NB4 (cell line): ENCODE measurements at places on chromosomes 5 and 9.

DNA sequence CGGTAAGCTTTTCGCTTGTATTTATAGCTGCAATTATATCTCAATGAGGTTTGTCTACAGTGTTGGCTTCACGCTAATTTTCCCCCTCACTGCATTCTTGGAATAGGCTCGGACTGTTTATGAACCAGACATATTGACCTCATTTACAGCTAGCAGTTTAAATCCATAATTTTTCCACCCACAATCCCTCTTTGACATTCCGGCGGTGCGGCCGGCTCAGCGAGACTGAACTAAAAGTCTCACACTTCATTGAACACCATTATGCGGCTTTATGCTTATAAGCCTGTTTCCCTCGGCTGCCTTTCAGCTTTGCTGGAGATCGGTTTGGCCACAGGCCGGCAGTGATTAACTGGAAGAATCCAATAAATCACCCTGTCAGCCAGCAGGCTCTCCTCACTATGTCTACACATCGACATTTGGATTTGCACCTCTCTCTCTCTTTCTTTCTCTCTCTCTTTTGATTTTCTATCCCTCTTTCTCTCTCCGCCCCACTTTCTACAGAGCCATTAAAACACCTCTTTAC lies 315.0 kb upstream of the TLE4 start:
- DNase-seq = no peak

- DNase-seq = peak; percentile 13
Observed at GRCh38 chr5:96651948-96652753, 10.0 kb upstream of the CAST start.

DNA sequence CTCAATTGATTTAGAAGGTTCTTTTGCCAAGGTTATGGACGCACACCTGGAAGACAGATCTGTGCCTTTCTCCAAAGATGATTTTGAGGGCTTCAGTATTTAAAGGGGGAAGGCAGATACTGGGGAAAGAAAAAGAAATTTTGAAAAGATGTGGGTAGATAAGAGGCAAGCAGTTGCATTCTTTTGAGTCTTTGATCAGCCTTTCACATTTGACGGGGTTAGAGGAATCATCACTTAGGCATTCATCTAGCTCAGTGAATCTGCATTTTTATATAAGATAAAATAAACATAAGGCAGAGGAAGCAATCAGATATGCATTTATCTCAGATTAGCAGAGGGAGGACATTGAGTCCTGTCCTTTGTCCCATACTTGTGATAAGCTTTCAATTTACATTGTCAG lies 243.4 kb upstream of the RAI14 start:
- no peak for DNase-seq

DNA sequence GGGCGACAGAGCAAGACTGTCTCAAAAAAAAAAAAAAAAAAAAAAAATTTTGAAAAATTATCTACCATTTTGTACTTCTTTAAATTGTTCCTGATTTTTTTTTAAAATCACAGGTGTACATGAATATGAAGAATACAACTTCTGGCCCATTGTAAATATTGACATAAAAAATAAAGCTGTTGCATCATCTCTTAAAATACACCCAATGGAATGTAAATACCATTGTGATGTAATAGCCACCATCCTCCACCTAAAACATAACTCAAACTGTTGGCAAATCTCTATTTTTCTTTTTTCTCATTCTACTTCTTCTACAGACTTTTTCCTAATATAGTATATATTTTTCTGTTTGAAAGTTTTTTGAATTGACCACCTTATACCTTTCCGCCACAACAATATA lies 61.0 kb upstream of the TEX48 start:
- no peak for DNase-seq

DNA sequence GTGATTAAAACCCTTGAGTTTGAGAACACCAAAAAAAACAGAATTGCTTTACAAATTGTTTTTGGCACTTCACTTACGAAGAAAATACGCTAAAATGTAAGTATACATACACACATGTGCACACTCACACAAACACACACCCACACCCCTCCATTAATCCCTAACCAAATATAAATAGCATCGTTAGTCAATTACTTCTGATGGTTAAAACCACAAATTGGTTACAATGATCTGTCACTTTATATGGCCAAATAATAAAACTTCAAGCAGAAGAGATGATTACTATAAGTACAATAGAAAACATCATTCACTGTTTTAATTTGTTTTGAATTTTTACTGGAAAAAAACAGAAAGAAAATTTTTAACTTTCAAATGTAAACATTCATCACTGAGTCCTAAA lies 103.5 kb downstream of the NFIB start:
- no peak for DNase-seq

GRCh38 chr5:91225848-91226686 lies 157.1 kb downstream of the ARRDC3 start:
- no peak for DNase-seq

GRCh38 chr5:22560147-22560546 lies 293.0 kb downstream of the CDH12 start:
- DNase-seq = no peak

GRCh38 chr9:21311889-21312288 lies 6.8 kb upstream of the IFNA5 start:
- no peak for DNase-seq

DNA sequence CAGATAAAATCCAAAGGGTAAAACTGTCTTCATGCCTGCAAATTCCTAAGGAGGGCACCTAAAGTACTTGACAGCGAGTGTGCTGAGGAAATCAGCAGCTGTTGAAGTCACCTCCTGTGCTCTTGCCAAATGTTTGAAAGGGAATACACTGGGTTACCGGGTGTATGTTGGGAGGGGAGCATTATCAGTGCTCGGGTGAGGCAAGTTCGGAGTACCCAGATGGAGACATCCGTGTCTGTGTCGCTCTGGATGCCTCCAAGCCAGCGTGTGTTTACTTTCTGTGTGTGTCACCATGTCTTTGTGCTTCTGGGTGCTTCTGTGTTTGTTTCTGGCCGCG lies 727 bp upstream of the ADRB2 start:
- no peak for DNase-seq

GRCh38 chr9:17800418-17800817 lies 221.6 kb downstream of the SH3GL2 start:
- DNase-seq = no peak

- DNase-seq = no peak
Observed at GRCh38 chr5:104606258-104606829, 1043.8 kb upstream of the NUDT12 start.

GRCh38 chr5:23411994-23412393 lies 95.4 kb upstream of the PRDM9 start:
- no peak for DNase-seq

GRCh38 chr5:157578079-157578780 lies 2.7 kb upstream of the ADAM19 start:
- no peak for DNase-seq

DNA sequence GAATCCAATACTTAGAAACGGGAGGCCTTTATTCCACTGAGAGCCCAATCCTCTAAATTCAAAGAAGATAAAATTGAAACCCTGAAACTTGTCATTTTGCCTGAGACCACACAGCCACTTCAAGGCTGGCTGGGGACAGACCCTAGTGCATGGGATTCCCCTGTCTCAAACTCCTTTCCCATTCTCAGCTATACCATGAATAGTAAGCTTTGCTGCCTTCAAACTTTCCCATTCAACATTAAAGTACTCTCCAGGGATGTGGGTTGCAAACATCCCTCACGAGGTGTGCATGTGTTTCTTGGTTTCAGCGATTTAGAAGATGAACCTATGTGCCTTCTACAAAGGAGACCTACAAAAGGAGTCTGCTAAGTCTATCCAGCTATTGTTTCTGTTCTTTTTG lies 64.6 kb downstream of the GABRB2 start:
- no peak for DNase-seq

- peak; percentile 15 for DNase-seq
Observed at GRCh38 chr5:40619421-40619820, 60.3 kb upstream of the PTGER4 start.

- DNase-seq = no peak
Observed at GRCh38 chr9:110995420-110996340, 42.6 kb downstream of the LPAR1 start.

DNA sequence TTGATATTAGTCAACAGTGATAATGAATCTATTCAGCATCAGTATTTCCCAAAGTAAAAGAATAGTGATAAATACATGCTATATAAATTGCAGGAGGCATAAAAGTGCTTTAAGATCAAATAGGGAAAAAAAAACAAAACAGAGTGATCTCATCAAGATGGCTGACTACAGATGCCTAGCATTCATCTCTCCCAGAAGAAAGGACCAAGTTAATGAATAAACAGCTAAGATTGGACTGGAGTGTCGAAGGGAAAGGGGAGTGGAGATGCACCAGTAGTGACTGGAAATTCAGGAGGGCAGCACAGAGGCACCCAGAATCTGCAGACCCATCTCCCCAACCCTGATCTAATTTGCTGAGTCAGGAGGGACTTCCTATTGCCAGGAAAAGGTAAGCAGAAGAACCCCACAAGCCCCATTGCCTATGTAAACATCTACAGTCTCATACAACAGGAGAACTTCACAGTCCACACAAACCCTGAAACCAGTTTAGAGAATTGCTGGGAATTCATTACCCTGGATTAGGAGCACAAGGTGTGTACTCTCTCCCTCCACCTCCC lies 699.4 kb downstream of the PTPRD start:
- DNase-seq = no peak

GRCh38 chr9:36292641-36293040 lies 34.4 kb upstream of the GNE start:
- DNase-seq = no peak

GRCh38 chr9:113673726-113674125 lies 202.4 kb upstream of the ZNF618 start:
- peak; percentile 26 for DNase-seq

GRCh38 chr9:81239388-81239787 lies 450.0 kb downstream of the TLE1 start:
- DNase-seq = no peak

DNA sequence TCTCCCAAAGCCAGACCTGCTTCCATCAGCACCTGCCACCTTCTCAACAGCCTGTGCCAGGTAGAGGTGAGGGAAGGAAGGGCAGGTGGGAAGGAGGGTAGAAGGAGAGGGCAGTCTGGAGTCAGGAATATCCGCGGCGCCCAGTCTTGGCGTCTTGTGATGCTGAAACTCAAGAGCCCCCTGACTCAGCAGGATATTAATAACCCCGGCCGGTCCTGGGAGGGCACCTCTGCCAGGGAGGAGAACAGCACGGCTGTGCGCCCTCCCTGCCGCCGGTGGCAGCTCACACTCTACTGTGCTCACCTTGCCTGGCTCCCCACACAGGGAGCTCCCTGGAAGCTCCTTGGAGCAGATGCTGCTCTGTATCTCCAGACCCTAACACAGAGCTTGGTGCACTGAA lies 11.6 kb upstream of the NTNG2 start:
- DNase-seq = no peak

DNA sequence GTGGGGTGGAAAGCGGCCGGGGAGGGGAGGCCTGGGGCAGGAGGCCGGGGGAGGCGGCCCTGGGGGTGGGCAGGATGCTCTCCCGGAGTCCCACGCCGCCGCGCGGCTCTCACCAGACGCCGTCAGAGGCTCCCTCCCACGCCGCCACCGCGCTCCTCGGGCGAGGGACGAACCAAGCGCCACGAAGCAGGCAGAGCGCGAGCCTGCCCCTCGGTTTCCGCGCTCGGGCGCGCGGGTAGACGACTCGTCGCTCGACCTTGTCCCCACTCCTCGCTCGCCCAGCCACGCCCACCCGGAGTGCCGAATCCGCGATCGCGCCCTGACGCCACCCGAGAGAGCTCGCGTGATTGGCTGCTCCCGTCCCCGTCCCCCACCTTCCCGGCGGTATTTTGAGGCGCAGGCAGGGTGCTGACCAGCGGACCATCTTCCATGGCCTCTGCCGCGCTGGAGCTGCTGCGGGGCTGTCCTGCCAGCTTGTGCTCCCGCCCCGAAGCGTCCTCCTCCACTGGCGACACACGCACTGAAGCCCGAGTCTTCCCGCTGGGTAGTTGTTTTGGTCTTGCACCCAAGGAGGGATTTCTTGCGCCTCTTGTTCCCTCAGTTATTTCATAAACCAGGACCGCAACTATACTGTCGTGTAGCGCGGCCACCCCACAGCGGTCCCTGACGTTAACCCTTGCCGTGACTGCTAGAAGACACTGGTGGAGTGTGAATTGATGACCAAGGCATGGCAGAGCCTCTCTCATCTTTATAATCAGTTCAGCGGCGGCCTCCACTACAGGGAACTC lies at the start of gene GNE:
TSS of gene GNE (minus strand) at position 241 of the 788 bp plus-strand sequence. CDS start 9,093 bp downstream, outside the sequence.
- DNase-seq = peak; percentile 92

GRCh38 chr5:15587916-15588315 lies 87.9 kb downstream of the FBXL7 start:
- DNase-seq = no peak

- DNase-seq = no peak
Observed at GRCh38 chr5:154916874-154917273, 21.1 kb downstream of the GEMIN5 start.

DNA sequence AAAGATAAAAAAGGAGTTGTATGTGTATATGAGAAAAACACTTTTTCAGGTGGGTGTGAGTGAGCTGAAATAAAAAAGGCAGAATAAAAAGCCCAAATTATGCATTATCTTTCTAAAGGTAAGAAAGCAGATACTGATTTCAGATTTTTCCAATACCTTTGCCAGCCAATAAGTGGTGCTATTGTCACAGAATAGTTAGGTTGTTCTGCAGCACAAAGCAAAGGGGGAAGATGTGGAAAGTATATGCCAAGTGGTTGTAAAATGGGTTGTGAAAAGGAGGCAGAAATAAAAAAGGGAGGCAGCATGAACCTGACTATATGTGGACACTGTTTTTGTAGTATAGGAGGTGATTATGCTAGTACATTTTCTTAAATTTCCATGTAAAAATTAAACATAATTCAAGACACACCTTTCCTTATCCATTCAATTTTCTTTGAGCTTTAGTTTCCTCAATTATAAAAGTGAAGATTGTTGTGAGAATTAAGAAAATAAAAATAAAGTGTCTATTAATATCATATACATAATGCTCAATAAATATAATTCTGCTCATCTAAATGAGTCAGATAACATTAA lies 106.7 kb downstream of the SMIM15 start:
- peak; percentile 61 for DNase-seq

GRCh38 chr5:134989266-134989830 lies 21.6 kb downstream of the CATSPER3 start:
- DNase-seq = no peak

- no peak for DNase-seq
Observed at GRCh38 chr9:26311463-26311995, 581.1 kb downstream of the CAAP1 start.

- DNase-seq = peak; percentile 66
Observed at GRCh38 chr9:99303177-99303576, 81.1 kb downstream of the SEC61B start.

DNA sequence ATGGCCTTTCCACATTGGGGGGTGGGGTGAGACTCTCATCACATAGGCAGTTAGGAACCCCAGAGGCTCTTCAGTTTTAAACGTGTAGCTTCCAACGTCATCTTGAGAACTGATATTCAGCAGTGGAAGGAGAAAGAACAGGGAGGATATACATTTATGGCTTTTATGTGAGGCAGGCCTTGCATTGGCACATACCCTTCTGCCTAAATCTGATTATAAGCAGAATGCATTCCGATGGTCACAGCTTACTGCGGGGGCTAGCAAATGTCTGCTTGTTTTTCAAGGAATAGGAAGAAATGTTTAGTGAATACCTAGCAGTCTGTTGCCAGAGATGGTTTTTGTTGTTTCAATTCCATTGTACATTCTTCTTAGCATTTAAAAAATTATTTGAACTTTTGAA lies 98.9 kb upstream of the DHFR start:
- no peak for DNase-seq

- DNase-seq = no peak
Observed at GRCh38 chr9:71929791-71930440, 18.5 kb downstream of the C9orf85 start.

- DNase-seq = no peak
Observed at GRCh38 chr5:109016300-109016699, 268.6 kb downstream of the FER start.
